HL-60 (cell line): ENCODE measurements at places on chromosomes 6 and 20.

DNA sequence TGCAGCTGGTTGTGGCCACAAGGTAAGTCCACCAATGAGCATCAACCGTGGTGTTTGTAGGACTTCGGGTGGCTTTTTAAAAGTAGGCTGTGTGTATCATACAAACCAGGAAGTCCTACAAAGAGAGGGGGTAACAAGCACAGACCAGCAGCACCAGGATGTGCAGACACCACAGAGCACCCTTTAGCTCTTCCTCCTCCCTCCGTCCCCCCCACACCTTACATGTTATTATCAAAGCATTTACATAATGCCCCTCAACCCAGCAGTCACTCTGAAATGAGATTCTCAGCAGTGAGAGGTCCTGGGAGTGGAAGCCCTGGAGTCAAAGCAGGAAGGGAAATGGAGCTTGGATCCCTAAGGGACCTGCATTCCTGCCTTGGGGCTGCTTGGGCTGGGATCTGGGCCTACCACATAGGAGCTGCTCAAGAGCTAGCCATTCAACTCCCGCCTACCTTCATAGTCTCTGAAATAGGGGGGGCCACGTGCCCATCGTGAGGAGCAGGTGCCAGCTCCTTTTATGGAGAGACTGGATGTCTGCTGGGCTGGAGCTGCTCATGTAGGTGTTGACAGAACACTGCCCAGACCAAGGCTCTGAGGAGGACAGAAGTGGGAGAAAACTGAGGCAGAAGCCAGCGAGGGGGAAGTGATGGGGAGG, 90.6 kb downstream of the PSMB1 start:
- no peak for DNase-seq

DNA sequence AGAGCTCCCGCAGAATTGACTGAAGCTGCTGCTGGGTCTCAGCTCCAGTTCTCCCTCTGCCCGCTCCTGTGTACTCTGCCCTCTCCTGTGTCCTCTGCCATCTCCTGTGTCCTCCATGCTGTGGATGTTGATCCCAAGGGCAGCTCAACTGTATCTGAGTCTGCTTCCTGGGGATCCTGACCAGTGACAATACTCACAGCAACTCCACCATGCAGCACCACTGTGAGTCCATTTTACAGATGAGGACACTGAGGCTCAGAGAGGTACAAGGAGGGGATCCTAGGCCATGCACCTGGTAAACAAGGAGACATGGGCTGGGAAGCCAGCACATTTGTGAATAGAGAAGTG, 8.6 kb downstream of the TP53RK start:
- no peak for DNase-seq

GRCh38 chr20:35502352-35502751, 27.1 kb downstream of the C20orf173 start:
- DNase-seq, result no peak

DNA sequence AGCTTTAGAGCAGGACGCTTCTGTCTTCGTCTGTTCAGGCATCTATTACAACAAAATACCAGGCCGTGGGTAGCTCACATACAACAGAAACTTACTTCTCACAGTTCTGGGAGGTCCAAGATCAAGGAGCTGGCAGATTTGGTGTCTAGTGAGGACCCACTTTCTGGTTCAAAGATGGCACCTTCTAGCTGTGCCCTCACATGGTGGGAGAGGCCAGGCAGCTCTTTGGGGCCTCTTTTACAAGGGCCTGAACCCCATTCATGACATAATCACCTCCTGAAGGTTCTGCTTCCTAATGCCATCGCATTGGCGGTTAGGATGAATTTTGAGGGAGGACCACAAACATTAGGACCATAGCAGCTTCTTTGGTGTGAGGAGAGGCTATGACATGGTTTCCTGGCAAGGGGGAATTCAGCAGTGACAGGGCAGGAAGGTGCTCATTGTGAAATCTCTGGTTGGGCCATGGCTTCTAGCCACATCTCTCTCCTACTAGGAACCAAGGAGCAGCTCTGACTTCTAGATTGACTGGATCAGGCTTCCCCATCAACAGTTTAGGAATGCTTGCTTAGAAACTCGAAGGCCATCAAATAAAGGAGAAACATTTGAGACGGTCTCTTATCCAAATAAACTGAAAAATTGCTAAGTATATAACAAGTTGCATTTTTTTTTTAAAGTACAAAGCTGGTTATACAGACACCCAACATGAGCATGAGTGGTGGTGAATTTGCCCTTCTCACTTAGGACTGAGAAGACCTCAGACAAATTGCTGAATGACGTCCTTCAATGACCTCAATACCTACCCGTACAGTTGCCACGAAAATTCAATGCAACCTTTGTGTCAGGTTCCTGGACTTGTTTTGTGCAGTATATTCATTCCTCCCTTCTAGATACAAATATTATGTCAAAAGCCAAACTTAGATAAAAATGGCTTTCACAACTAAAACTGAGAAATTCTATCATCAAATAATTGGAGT, 140.7 kb downstream of the ZDHHC14 start:
- DNase-seq, result no peak

GRCh38 chr6:165671222-165671768, 8.3 kb upstream of the PDE10A start:
- DNase-seq, result no peak

DNA sequence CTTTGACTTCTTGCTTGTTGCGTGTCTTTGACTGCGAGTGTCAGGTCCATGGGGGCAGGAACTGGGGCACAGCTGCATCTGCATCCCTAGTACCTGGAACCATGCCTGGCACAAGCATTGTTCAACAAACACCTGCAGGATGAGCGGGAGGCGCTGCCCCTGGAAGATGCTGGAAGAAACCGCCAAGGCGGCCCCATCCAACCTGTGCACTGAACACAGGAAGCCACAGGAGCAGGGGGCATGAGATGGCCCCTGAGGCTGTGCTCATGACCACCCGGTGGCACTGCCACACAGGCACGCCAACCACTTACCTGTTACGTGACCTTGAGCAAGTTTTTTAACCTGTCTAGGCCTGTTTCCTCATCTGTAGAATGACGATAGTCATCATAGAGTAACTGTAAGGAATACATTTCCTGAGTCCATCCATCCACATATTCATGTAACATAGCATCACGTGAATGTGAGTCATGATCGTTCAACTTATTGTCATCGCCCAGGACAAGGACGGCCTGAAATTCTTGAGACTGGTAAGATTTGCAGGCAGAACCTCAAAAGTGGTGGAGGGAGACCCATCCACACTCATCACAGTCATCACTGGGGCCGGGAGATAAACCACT, 374.2 kb downstream of the PREX1 start:
- DNase-seq, result no peak

DNA sequence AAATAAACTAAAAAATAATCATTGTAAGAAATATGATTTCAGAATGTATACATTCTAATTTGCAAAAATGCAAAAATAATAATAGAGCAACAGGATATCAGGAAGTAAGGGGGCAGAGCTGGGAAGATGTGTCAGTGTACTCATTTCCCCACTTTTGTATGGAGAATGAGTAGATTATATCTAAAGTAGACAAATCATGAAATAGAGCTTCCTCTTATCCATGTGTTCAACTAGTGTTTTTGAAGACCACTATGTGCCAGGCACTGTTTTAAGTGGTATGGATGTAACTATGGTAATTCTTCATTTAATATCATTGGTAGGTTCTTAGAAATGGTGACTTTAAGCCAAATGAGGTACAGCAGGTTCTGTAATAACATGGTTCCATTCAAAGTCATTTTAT, 17.0 kb upstream of the BMP2 start:
- no peak for DNase-seq

DNA sequence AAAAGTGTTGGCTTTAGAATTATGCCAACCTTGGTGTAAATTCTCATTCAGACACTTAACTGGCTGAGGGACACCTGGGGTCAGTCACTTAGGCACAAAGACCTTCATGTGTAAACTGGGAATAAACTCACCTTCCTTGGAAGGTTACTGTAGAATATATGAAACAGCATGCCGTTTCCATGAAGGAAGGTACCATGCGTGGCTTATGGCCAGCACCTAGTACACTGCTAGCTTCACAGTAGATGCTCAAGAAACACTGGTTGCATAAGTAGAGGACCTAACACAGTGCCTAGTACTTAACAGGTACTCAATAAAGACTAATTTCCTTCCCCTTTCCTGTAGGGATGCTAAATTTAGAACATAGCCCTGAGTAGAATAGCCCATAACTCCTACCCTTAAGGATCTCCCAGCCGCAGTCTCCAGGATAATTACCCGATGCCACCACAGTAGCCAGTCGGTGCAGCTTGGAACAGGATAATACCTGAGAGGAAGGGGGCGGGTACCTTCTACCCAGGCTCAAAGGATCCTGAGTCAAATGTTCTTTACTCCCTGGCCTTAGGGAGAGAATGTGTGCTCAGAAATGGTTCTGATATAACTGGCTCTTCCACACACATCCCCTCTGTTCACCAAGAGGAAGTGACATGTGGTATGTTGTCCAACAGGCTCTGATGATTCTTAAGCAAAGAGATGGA, 3.6 kb downstream of the BCL2L1 start:
- DNase-seq, result no peak

DNA sequence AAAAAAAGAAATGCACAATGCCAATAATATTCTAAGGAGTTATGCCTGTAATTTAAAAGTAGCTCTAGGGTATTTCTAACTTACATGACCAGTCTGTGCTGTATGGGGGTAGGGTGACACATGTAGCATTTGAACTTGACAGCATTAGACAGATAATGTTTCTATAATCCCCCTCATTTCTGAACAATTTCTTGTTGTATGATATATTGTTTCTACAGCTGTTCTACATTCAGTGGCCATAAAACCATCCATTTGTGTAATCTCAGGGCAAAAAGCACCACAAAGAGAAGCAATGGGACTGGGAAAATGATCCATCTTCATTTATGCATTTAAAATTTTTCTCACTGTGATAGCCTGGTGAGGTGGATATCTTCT, 767.8 kb downstream of the TFAP2A start:
- no peak for DNase-seq

DNA sequence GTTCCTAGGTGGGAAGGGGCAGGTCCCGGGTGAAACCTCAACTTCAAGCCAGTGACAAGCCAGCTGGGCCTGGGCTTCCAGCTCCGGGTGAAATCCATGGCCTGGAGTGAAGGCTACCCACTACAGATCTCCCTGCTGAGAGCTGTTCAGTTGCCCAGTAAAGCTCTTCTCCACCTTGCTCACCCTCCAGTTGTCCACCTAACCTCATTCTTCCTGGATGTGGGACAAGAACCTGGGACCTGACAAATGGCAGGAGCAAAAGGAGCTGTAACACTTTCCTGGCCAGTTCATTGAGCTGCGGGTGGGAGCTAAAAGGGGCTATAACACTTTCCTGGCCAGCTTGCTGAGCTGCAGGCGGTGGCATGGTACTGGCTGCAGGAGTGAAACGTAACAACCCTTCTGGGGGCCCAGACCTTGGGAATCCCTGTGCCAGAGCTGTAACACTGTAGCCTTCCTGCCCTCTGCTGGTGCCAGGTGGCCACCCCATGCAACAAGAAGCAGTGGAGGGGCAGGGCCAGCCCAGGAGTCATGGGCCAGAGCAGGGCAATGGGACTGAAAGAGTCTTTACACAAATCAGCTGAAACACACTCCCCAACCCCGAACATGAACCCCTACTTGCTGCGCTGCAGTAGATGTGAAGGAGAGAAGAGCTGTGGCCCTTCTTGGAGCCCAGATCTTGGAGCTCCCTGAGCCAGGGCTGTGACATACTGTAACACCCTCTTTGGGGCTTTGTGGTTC, 3.6 kb upstream of the HINT3 start:
- no peak for DNase-seq

DNA sequence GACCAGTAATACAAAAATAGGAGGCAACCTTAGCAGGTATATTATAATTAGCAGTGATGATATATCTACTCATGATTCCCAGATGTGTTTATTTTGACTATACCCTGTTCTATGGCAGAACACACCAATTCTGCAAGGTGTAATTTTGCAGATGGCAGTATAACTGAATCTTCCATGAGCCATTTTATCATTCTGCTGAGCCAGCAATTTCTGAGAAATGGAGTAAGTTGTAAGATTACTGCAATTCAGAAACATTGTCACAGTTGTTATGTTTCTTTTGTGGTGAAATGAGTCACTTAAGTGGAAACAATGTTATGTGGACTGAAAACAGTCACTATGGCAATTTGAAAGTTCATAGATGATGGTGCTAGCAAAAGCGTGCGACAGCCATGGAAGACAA, 63.7 kb upstream of the RIMS1 start:
- DNase-seq, result no peak

DNA sequence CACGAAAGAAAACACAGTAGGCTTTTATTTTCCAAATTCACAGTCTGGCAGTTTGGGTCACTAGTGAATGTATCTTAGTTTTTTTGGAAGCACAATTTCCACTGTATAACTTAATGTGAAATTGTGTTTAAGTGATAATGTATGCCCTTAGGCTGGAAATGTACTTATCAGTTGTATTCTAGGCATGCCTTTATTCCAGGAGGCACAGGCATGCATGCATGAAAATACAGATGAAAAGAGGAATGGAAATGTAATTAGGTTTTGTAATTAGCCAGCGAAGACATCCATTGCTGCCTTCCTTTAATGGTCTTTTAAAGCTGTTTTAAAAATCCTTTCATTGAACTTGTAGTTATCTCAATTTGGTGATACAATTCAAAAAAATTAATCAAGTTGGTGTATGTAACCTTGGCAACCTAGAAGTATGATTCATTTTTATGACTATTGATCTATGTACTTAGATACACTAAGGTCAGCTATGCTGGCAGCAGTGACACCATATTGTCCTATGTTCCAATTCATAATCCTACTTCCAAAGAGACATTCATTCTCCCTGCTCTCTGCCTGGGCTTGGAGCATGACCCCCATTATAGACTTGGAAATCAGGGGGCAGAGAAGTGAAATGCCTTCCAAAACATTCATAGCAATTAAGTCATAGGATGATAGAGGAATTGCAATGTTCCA, 73.1 kb downstream of the SNAP25 start:
- DNase-seq, result no peak

DNA sequence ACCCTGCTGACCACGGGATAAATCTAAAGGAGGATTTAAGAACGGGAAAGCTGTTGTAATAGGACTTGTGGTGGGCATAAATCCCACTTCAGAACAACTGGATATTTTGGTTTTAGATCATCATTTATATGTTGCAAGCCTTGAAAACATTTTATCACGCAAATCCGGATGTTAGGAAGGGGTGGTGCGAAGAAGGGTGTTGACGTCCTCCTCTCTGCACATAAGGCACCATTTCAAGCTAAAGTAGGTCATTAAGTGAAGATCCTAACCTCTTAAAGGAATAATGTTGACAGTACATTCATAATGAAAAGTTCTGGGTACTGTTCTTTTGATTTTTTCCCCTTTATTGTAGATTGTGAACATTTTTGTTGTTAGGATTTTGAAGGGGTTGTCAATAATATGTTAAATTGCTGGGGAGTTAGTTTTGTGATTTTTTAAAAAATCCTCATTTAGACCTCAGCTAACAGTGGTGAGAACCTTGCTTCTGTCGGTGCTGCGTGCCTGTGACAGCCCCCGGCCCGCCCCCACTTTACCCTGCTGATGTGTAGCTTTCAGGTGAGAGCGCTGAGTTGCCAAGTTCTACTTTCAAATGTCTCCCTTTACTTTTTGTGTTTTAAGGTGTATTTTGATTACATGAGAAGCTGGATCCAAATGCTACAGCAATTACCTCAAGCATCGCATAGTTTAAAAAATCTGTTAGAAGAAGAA, 88.8 kb downstream of the MAP3K4 start:
- no peak for DNase-seq
